ENCODE measurements at places on chromosomes 2 and 18.
A peak's percentile ranks its signal among the peaks of the same experiment; 100 is the strongest.

- no peak for DNase-seq
Measured at GRCh38 chr18:36534154-36534688, 236.7 kb downstream of the FHOD3 start.

- DNase-seq, result no peak
Measured at GRCh38 chr2:98769114-98769476, 38.2 kb upstream of the MGAT4A start.

DNA sequence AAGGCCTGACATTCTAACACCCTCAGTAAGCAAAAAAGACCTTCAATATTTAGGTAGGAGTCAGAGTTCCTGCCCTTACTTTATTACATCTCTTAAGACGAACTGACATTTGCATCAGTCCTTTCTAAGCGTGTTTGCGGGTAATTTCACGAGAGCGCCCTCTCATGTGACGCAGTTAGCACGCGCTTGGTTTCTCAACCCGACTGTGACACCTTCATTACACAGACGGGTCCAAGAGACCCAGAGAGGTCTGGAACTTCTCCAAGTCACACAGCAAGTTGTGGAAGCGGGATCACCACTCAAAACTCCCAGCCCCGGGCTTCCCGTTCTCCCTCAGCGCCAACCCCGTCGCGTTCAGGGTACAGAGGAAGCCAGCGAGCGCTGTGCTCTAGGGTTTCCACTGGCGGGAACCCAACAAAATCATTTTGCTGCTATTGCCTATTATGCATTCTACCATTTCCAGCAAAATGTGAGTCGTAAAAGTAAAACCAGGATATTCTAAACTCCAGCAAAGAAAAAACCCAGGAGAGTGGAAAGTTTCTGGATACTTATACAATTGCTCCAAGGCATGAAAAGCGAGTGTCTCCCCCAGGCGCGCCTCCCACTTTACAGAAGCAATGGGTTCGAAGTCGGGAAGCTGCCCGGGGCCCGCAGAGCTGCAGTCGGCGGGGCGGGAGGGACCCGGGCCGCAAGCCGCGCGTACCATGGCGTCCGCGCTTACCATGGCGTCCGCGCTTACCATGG lies 601 bp downstream of the ENOSF1 start:
- DNase-seq, result peak; percentile 73

GRCh38 chr2:145305889-145306288 lies 786.0 kb upstream of the ZEB2 start:
- DNase-seq, result no peak

DNA sequence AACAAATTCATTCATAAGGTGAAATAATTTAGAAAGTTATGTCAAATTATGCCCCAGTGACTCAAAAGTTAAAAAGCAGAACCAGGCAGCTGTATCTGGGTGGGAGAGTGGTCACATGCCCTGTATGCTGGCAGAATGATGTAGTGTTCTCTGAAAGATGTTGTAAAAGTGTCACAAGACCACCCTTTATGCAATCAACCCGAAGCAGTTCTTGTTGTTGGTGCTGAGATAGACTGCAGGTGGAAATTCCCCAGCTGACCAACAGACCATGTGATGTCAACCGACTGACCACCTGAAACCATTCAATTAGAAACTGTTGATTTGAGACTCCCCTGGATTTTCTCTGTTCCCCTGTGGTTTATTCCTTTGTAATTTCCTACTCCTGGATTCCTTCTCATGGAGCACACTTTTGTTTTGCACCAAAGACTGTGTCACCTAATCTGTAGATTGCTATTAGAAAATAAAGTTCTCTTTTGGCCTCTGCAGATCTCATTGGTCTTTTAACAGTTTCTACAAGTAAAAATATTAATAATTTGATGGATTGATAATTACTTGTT lies 1341.3 kb upstream of the LRRTM1 start:
- DNase-seq, result no peak

DNA sequence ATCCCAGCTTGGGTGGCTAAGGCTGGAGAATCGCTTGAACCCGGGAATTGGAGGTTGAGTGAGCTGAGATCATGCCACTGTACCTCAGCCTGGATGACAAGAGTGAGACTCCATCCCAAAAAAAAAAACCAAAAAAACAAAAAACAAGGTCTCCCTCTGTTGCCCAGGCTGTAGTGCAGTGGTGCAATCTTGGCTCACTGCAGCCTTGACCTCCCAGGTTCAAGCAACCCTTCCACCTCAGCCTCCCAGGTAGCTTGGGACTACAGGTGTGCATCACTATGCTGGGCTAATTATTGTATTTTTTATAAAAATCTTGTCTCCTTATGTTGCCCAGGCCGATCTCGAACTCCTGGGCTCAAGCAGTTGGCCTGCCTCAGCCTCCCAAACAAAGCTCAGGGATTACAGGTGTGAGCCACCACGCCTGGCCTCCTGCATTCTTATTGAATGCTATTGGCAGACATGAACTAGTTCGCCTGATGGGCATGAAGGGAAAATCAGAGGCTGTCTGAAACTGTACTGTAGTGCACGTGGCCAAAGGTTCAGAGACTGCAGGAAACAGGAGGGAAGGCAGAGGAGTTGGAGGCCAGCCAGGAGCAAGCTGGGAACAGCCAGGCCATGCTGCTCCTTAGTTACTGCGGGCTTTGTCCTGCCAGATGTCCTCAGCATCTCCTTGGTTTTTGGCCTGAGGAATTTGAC lies 16.0 kb upstream of the ASXL2 start:
- DNase-seq, result no peak

All from GM13976 (cell line).